EH (cell line): ENCODE measurements at places on chromosomes 6 and 20.

- peak; percentile 64 for DNase-seq
These were observed 7.4 kb upstream of the INSM1 start for GRCh38 chr20:20360464-20360863.

DNA sequence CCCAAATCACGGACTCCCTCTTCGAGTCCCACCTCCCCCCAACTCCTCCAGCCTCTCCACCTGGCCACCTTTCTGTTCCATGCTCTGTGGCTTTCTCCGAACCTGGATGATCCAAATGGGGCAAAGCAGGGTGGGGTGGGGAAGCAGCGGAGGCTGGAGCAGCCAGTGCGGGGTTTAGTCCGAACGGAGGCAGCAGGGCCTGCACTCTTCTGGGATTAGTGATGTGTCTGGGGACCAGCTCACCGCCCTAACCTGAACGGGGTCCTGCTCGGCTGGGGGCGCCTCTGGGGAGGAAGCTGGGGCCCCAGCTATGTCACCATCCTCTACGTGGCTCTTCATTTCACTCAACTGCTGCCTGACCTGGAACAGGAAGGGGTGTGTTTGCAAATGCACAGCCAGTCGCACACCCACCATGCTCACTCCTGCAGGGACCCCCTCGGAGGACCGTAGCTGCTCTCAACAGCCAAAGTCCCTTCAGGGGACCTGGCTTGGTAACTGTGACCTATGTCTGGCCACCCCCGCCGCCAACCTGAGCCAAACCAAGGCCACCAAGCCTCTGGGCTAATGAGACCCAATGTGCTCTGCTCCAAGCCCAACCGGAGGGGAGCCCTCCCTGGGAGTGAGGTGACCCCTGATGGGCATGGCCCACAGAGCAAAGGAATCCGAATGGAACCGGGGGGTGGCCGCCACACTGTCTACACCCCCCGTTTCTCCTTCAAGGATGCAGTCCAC lies 46.8 kb downstream of the DSTN start:
- DNase-seq, result no peak

DNA sequence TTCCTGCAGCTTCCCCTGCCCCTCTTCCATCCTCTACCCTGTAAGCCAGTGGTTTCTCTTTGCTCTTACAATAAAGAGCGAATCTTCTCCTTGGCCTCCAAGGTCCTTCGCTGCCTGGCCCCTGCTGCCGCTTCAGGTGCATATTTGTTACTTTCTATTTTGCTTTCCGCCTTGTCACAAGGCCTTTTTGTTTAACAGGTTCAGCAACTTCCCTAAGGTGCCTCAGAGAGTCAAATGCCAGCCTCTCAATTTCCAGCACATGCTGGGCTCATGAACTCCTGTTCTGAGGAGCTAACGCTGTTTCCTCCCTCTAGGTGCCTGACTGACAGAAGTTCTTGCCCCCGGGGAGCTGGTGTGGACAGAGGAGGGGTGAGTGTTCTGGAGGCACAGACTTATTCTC lies 42.4 kb upstream of the EPB41L1 start:
- no peak for DNase-seq

DNA sequence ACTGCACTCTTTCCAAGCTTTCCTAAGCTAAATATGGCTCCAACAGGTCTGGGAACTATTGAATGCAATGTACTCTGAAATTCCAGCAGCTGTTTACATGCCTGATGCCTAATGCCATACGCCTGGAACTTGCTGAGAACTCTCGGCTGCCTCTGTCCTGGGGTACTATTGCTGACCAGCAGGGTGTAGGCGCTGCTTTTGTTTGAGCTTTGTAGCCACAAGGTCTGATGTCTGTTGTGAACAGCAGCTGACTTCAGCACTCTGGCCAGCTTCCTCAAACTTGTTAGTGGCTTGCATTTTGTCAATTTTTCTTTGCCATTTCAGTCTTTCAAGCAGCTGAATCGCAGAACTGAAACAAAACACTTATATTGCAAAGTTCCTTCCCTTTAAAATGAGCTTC lies 26.7 kb downstream of the SAYSD1 start:
- peak; percentile 56 for DNase-seq

GRCh38 chr6:154508573-154509375 lies 1.7 kb downstream of the CNKSR3 start:
- DNase-seq, result peak; percentile 46

- DNase-seq, result no peak
These were observed 904.1 kb upstream of the MANEA start for GRCh38 chr6:94673251-94673650.

DNA sequence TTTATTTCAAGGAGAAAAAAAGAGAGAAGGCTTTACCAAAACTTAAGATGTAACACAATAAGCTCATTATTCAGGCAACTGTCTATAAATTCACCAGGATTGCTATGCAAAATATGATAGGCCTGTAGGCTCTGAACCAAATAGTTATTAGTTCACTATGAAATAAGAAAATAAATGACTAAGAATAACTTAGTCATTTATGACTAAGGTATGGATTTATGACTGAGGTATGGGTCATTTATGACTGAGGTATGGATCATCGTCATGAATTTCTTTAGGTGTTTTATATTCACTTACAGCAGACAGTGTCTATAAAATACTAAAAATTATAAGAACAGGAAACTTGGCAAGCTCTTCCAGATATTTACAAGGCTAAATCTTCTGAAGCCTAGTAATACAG lies 52.1 kb upstream of the SNX9 start:
- DNase-seq, result peak; percentile 68

DNA sequence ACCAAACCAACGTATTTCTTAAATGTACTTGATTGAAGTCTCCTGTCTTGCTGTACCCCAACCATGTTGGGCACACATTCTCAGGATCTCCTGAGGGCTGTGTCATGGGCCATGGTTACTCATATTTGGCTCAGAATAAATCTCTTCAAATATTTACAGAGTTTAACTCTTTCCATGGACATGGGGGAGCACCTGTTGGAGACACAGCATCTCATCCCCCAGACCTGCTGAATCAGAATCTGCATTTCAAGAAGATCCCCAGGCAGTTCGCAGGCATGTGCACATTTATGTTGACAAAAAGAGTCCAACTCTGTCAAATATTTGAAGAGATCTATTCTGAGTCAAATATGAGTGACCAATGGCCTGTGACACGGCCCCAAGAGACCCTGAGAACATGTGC lies 24.5 kb downstream of the PIGT start:
- DNase-seq, result no peak
